ENCODE measurements at places on chromosomes 11 and 22. TPM values are rescaled to one million over a fixed set of nuclear protein-coding genes. Genes with fewer than 3 reads are reported as not detected.

GRCh38 chr22:24129263-24129651 lies 52.0 kb upstream of the SUSD2 start:
- peaks cover 3% of the 10 kb centered on the region for H3K36me3 ChIP-seq
- no peak overlapping the region for H3K4me3 ChIP-seq
- H3K27ac ChIP-seq, result no peak overlapping the region
- H3K4me1 ChIP-seq, result peaks cover 11% of the 10 kb centered on the region
- no peaks in the 10 kb centered on the region for H3K27me3 ChIP-seq
- no peak for DNase-seq

- no peaks in the 10 kb centered on the region for H3K36me3 ChIP-seq
- no peak for DNase-seq
- no peak overlapping the region for H3K27ac ChIP-seq
- H3K27me3 ChIP-seq, result no peaks in the 10 kb centered on the region
- no peaks in the 10 kb centered on the region for H3K4me1 ChIP-seq
- H3K4me3 ChIP-seq, result no peak overlapping the region
These were observed 522.6 kb downstream of the TMEM135 start for GRCh38 chr11:87560352-87560751.

DNA sequence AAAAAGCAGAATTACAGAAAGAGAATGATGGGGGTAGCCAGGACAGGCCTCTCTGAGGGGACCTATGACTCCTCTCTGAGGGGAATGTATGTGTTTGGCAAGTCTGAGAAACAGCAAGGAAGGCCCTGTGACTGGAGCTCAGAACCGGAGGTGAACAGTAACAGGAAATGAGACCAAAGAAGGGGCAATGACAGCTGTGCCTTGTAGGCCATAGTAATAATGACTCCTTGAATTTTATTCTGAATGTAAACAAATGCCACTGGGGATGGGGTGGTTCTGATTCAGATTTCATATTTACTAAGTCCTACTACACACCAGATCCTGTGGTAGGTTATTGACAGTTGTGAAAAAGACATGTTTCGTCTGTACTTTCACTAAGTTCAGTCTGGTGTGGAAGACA lies 52.8 kb upstream of the APOA1 start:
- H3K27ac ChIP-seq, result no peak overlapping the region
- H3K36me3 ChIP-seq, result peaks cover 3% of the 10 kb centered on the region
- no peaks in the 10 kb centered on the region for H3K27me3 ChIP-seq
- DNase-seq, result peak; percentile 8
- H3K4me1 ChIP-seq, result peaks cover 12% of the 10 kb centered on the region

DNA sequence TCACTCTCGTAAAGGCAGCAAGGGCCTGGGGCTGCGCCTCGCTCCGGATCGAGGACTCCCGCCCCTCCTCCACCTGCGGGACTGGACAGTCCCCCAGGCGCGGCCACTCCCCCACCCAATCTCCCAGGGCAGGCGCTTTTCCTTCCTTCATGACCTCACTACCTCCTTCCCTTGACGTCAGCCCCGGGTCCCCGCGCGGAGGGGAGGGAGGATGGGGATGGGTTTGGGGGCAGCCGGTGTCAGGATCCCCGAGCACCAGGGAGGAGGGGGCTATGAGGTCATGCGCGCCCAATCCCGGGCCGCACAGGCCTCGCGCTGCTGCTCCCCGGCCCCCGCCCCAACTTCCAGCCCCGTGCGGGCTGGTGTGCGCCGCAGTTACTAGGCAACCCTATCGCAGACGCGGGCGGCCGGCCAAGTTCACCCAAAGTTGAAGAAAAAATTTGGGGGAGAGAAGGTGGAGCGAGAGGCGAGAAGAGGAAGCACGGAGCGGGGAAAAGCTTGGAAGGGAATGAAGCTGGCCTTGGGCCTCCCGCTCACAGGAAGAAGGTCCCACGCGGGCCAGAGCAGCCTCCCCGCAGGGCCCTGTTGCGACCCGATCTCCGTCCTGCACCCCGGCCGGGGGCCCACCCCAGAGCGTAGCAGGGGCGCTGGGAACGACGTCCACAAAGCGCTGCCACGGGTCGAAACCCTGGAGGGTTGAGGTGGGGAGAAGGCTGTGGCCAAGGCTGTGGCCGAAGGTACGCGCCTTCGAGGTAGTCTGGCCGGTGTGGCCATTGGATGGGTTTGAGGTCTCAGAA lies 8.3 kb downstream of the WT1 start:
- no peaks in the 10 kb centered on the region for H3K36me3 ChIP-seq
- no peaks in the 10 kb centered on the region for H3K4me1 ChIP-seq
- peaks cover 9% of the 10 kb centered on the region for H3K27me3 ChIP-seq

Gene F2
- total RNA-seq, result not detected
